ENCODE measurements at places on chromosomes 6 and 20. TPM values are rescaled to one million over a fixed set of nuclear protein-coding genes. Genes with fewer than 3 reads are reported as not detected.

PRDM13 gene
- not detected for total RNA-seq

- no peak overlapping the region for H3K27ac ChIP-seq
- no peaks in the 10 kb centered on the region for H3K27me3 ChIP-seq
- no peak for DNase-seq
- H3K4me3 ChIP-seq, result no peak overlapping the region
- no peaks in the 10 kb centered on the region for H3K36me3 ChIP-seq
- no peaks in the 10 kb centered on the region for H3K4me1 ChIP-seq
These were observed 43.8 kb downstream of the ADAT2 start for GRCh38 chr6:143406673-143407072.

DNA sequence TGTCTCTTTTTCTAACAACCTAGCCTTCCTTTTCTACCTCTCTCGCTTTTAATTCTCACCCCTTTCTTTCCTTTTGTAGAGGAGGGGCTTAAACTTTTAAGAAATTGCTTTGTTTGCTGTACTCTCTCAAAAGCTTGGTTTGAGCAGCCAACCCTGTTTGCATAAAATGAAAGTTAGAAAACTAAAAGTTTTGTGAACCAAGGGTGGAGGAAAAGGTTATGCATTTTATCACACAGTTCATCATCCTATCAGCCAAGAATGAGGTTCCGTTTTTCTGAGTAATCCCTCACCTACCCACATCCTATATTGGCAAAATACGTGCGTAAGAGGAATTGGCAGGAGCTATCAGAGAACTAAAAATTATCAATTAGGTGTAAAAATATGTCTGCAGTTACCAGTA is 42.8 kb upstream of the LOC128125822 start:
- H3K36me3 ChIP-seq, result no peaks in the 10 kb centered on the region
- H3K4me3 ChIP-seq, result no peak overlapping the region
- peaks cover 4% of the 10 kb centered on the region for H3K4me1 ChIP-seq
- no peaks in the 10 kb centered on the region for H3K27me3 ChIP-seq
- no peak overlapping the region for H3K27ac ChIP-seq

DNA sequence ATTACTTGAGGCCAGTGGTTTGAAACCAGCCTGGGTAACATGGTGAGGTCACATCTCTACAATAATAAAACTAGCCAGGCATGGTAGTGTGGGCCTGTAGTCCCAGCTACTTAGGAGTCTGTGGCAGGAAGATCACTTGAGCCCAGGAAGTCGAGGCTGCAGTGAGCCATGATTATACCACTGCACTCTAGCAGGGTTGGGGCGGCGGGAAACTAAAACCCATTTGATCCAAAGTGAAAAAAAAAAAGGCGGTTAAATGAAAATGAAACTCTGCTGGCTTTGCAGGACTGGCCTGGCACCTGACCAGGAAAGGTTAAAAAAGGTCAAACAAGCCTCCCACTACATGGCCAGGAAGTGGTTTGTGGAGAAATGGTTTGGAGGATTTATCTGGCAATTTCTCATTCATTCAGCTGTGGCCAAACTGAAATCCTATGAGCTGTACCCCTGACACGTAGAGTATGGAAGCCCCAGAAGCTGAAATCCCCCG is 36.6 kb downstream of the MTRES1 start:
- H3K27ac ChIP-seq, result no peak overlapping the region
- peaks cover 12% of the 10 kb centered on the region for H3K4me1 ChIP-seq
- peak; percentile 40 for DNase-seq
- peaks cover 15% of the 10 kb centered on the region for H3K36me3 ChIP-seq

- DNase-seq, result no peak
- H3K4me3 ChIP-seq, result no peak overlapping the region
- no peaks in the 10 kb centered on the region for H3K27me3 ChIP-seq
- no peaks in the 10 kb centered on the region for H3K36me3 ChIP-seq
- H3K4me1 ChIP-seq, result no peaks in the 10 kb centered on the region
- H3K27ac ChIP-seq, result no peak overlapping the region
These were observed 7.0 kb upstream of the DSE start for GRCh38 chr6:116363759-116364158.

SAMD3 gene
- 0.78 TPM for total RNA-seq

KCNK16 gene
- total RNA-seq, result not detected

GRCh38 chr20:12987261-12987660 is 21.5 kb upstream of the SPTLC3 start:
- H3K27ac ChIP-seq, result no peak overlapping the region
- H3K36me3 ChIP-seq, result no peaks in the 10 kb centered on the region
- no peak for DNase-seq

DNA sequence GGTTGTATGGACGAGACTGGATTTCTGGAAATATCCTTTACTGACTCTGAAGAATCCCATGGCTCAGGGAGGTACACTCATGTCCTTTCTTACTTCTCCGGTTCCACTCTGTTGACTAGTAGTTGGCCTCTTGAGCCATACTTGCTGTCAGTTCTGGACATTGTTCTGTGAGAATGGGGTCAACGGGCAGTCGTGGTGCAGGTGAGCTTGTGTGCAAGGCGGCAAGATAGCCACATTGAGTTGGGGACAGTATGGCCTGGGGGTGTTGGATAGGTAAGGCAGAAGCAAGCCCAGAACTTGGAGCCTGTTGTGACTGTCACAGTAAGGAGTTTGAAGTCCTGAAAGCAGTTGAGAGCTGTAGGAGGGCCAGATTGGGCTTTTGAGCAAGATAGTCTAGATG is 13.5 kb upstream of the SLC22A1 start:
- peaks cover 4% of the 10 kb centered on the region for H3K36me3 ChIP-seq
- no peaks in the 10 kb centered on the region for H3K4me1 ChIP-seq
- no peak overlapping the region for H3K27ac ChIP-seq
- no peak for DNase-seq
- no peaks in the 10 kb centered on the region for H3K27me3 ChIP-seq
- no peak overlapping the region for H3K4me3 ChIP-seq

DNA sequence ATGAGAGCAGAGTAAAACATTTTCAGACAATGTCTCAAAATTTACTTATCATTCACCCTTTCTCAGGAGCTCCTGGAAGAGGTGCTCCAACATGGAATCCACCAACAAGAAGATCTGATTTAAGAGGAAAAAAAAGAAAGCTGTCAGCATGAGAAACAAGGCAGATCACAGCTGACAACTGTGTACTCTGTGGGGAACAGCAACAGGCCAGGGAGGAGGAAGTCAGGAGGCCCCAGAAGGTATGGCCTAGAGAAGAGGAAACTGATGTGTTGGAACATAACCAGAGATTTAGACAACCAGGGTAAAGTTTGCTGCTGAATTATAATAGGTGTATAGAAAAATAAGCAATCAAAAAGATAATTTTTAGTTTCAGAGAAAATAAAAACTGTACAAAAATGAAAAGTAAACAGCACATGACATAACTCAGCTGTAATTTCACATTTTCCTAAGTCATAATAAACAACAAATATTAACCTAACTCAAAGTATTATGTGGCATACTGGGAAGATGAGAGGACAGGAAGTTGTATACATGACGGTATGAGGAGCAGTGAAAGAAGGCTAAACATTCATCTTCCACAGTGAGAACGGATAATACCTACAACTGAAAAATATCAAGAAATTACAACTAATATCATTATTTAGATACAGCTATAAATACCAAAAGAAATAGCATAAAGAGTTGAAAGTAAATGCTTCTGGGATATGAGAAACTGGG is 113.6 kb upstream of the EMILIN3 start:
- no peak for DNase-seq
- no peak overlapping the region for H3K4me3 ChIP-seq
- peaks cover 11% of the 10 kb centered on the region for H3K4me1 ChIP-seq
- no peak overlapping the region for H3K27ac ChIP-seq
- peaks cover 63% of the 10 kb centered on the region for H3K36me3 ChIP-seq

DNA sequence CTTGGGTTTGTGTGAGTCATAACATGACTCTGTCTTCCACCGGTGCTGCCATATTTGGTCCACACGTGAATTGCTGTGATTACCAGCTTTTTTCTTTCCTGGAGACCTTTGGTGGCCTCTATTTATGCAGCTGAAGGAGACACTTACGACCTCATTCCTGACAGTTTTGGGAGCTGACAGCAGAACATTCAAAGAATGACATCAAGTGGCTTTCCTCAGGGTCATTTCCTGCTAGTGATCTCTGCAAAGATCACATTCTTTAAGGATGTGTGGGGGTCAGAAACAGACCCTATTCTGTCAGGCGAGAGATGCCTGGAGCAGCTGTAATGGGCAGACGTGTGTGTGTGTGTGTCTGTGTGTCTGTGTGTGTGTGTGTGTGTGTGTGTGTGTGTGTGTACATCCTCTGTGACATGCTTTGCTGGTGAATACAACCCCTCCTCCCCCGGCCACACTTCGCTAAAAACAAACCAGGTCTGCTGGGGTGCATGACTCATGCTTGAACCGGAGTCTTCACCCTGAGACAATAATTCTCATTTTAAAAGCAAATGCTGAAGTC is 115.6 kb downstream of the TMEM170B start:
- H3K4me1 ChIP-seq, result no peaks in the 10 kb centered on the region
- no peaks in the 10 kb centered on the region for H3K27me3 ChIP-seq
- H3K27ac ChIP-seq, result no peak overlapping the region

BCAS4 gene
- 0.30 TPM for total RNA-seq

OR12D3 gene
- total RNA-seq, result not detected

PAX1 gene
- total RNA-seq, result not detected

DNA sequence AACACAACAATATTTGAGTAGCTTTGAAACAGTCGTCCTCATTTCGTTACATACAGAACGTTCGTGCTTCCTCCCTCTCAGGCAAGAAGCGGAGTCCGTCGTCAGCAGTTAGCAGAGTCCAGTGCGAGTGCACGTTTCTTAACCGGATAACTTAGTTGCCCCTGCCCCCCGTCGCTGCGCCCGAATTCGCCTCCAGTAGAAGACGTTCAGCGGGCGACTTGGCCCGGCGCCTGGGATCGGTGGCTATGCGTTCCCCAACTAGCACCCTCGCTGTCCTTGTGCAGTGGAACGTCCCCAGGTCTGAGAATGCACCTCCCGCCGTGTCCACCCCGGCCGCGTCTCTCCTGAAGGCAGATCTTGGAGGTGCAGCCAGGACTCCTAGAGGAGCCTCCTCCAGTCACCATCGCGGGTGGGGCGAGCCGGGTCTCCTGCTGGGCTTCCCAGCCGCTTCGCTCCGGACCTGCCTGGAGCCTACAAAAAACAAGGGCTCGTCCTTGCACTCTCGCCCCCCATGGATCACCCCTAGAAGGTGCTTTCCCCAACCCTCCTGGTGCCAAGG is 910 bp upstream of the PCSK2 start:
- peak overlapping the region; percentile 68 for H3K27ac ChIP-seq
- peak overlapping the region; percentile 28 for H3K4me3 ChIP-seq
- H3K27me3 ChIP-seq, result peaks cover 47% of the 10 kb centered on the region
- H3K36me3 ChIP-seq, result no peaks in the 10 kb centered on the region
- DNase-seq, result no peak

SLC17A3 gene
- not detected for total RNA-seq

Measured in tibial nerve (tissue), 4 donors.